ENCODE measurements at places on chromosomes 6 and 20.

DNA sequence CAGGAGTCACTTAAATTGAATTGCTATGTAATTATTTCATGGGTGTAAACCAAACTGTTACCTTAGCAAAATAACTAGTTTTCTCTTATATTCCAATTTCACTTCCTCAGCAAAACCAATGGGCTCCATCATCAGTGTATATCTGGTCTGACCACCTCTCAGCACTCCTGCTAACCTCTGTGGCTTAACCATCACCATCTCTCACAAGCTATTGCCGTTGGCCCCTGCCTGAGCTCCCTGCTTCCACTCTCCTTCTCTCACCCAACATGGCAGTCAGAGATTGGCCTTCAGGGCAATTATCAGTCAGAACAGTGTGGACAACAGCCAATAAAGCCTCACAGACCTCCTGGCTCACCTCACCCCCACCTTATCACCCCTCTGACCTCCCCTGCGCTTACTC, 124.0 kb downstream of the CARMIL1 start:
- no peak overlapping the region for H3K4me3 ChIP-seq
- no peaks in the 10 kb centered on the region for H3K27me3 ChIP-seq
- H3K4me1 ChIP-seq = no peaks in the 10 kb centered on the region
- H3K27ac ChIP-seq = no peak overlapping the region

GRCh38 chr6:168550326-168550725, 109.3 kb downstream of the SMOC2 start:
- no peaks in the 10 kb centered on the region for H3K36me3 ChIP-seq
- H3K27ac ChIP-seq = no peak overlapping the region
- no peaks in the 10 kb centered on the region for H3K27me3 ChIP-seq

- H3K36me3 ChIP-seq = no peaks in the 10 kb centered on the region
- H3K4me1 ChIP-seq = no peaks in the 10 kb centered on the region
- H3K27me3 ChIP-seq = no peaks in the 10 kb centered on the region
These were observed 246.1 kb downstream of the SMOC2 start for GRCh38 chr6:168686831-168687730.

DNA sequence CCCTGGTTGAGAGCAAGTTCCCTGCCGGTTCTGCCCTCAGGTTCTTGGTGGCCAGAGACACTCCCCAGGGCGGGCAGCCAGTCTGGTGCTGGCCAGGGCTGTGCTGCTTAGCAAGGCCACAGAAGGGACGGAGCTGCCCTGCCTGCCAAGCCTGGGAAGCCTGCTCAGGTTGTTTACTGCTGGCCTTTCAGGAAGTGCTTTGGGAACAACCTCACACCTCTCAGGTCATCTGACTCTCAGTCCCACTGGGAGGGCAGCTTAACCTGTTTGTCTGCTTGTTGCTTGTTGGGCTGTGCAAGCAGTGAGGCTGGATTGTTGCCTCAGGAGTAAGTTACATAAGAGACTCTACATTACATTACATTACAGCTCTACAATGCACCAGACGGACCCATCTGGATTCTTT, 75.8 kb upstream of the AFDN start:
- H3K36me3 ChIP-seq = no peaks in the 10 kb centered on the region
- H3K4me3 ChIP-seq = no peak overlapping the region
- peaks cover 3% of the 10 kb centered on the region for H3K27me3 ChIP-seq
- no peak overlapping the region for H3K27ac ChIP-seq

DNA sequence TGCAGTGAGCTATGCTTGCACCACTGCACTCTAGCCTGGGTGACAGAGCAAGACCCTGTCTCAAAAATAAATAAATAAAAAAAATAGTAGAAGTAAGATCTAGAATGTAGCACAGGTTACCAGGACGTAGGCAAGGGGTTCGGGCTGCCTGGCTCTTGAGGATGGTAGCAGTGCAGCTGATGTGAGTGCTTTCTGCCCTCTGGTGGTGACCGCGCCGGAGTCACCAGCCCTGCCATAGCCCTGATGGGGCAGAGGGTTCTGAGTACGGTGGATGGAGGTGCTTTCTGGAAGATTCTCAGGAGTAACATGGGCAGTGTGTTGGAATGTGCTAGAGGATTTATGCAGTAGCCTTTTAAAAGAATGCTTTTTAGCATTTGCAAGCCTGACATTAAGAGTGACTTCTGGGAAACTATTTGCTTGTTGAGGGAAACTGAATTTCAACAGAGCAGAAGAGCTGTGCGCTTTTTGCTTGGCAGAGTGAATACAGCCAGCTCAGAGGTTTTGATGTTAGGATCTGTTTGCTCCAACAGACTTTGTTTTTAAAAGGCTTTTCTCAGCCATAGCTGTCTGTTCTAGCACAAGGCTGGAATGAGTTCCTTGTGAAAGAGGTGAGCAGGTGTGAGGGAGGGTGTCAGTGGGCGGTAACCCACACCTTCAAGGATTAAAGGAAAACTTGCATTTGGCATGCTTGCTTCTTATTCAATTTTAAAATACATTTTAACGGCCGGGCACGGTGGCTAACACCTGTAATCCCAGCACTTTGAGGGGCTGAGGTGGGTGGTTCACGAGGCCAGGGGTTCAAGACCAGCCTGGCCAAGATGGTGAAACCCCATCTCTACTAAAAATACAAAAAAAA, 65.9 kb downstream of the PTPN1 start:
- H3K4me3 ChIP-seq = no peak overlapping the region
- no peak overlapping the region for H3K27ac ChIP-seq
- peaks cover 99% of the 10 kb centered on the region for H3K36me3 ChIP-seq
- DNase-seq = peak; percentile 88
- H3K27me3 ChIP-seq = no peaks in the 10 kb centered on the region

DNA sequence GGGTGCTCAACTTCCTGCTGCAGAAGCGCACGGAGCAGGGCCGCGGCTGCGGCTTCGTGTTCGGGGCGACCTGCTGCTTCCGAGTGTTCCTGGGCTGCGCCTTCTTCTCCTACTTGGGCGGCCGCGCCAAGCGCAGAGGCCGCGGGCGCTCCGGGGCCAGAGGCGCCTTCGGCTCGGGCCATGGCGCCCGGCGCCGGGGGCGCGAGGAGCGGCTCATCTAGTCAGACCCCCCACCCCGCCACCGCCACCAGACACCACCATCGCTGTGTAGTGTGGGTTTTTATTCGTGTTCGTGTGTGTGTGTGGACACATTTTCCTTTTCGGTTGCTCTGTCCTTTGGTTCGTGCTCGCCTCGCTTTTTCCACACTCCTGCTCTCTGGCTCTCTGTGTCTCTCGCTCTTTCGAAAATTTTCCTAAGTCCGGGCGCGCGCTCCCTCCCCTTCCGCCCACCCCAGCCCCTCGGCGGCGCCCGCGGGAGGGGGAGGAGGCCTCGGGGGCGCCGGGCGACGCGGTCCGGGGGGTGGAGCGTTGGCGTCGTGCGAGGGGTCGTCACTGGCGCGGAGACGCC, 38.1 kb downstream of the GNAS start:
- DNase-seq = peak; percentile 87
- H3K4me1 ChIP-seq = peaks cover 29% of the 10 kb centered on the region
- H3K36me3 ChIP-seq = peaks cover 16% of the 10 kb centered on the region
- H3K27ac ChIP-seq = peak overlapping the region; percentile 87
- H3K27me3 ChIP-seq = no peaks in the 10 kb centered on the region

DNA sequence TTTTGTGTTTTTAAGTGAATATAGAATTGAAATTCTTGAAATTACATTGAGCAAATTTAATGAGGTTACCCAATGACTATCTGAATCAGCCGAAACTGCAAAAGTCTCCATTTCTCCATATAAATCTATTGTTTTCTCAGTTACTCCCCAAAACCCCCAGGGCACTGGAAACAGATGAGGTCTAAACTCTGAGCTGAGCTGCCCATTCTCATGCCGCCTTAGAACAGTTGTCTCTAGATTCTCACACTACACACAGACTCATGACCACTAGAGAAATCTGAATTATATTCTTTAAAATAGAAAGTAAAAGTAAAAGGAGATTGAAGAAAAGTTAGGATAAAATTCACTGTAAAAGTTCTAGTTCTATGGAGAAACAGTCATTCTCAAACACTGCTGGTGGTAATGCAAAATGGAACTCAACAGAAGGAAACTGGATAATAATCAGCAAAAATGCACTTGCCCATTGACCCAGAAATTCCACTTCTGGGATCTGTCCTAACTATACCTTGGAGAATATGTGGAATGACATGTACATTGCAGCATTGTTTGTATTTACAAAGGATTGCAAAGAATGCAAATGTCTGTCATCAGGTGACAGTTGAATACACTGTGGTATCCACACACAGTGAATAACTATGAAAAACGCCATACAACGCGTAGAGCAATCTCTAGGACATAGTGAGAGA, 125.5 kb downstream of the IPCEF1 start:
- H3K4me1 ChIP-seq = no peaks in the 10 kb centered on the region
- H3K27ac ChIP-seq = no peak overlapping the region
- no peak for DNase-seq
- no peak overlapping the region for H3K4me3 ChIP-seq
- no peaks in the 10 kb centered on the region for H3K36me3 ChIP-seq

GRCh38 chr20:63641146-63641791, 12.0 kb downstream of the STMN3 start:
- H3K27me3 ChIP-seq = no peaks in the 10 kb centered on the region
- no peaks in the 10 kb centered on the region for H3K4me1 ChIP-seq
- H3K4me3 ChIP-seq = peak overlapping the region; percentile 34
- peak; percentile 84 for DNase-seq
- peak overlapping the region; percentile 42 for H3K27ac ChIP-seq
- no peaks in the 10 kb centered on the region for H3K36me3 ChIP-seq

GRCh38 chr6:17448165-17448564, 54.8 kb downstream of the CAP2 start:
- H3K4me3 ChIP-seq = no peak overlapping the region
- H3K27me3 ChIP-seq = no peaks in the 10 kb centered on the region
- no peak overlapping the region for H3K27ac ChIP-seq
- no peak for DNase-seq
- H3K4me1 ChIP-seq = no peaks in the 10 kb centered on the region

GRCh38 chr6:126253431-126253830, 86.5 kb upstream of the CENPW start:
- H3K27me3 ChIP-seq = no peaks in the 10 kb centered on the region
- no peak overlapping the region for H3K27ac ChIP-seq
- H3K4me3 ChIP-seq = no peak overlapping the region
- no peak for DNase-seq

GRCh38 chr6:85163156-85164080, 286.5 kb upstream of the NT5E start:
- no peak overlapping the region for H3K4me3 ChIP-seq
- no peaks in the 10 kb centered on the region for H3K4me1 ChIP-seq
- H3K36me3 ChIP-seq = no peaks in the 10 kb centered on the region
- no peak for DNase-seq
- peaks cover 30% of the 10 kb centered on the region for H3K27me3 ChIP-seq
- no peak overlapping the region for H3K27ac ChIP-seq

DNA sequence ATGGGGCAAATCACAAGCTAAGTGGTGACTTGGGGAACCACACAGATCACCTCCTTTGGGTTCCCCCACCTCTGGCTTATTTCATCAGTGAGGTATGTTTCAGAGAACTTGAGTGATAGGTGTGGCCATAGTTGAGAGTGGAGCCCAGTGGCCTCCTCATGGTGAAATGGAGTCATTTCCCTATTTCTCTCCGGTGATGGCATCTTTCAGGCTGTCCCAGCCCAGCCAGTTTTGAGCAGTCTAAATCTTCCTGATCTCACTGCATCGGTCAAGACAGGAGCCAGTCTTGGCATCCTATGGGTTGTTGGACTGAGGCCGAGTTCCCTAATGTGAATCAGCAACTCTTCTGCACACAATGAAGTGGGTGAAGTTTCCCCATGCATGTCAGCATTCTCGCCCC, 132.4 kb downstream of the EYA2 start:
- DNase-seq = no peak
- no peak overlapping the region for H3K27ac ChIP-seq
- H3K4me1 ChIP-seq = no peaks in the 10 kb centered on the region

Measured in RWPE2 (cell line).